Right renal cortex interstitium (tissue), 3 donors: ENCODE measurements at places on chromosomes 3 and 15.
A peak's percentile ranks its signal among the peaks of the same experiment; 100 is the strongest.

DNA sequence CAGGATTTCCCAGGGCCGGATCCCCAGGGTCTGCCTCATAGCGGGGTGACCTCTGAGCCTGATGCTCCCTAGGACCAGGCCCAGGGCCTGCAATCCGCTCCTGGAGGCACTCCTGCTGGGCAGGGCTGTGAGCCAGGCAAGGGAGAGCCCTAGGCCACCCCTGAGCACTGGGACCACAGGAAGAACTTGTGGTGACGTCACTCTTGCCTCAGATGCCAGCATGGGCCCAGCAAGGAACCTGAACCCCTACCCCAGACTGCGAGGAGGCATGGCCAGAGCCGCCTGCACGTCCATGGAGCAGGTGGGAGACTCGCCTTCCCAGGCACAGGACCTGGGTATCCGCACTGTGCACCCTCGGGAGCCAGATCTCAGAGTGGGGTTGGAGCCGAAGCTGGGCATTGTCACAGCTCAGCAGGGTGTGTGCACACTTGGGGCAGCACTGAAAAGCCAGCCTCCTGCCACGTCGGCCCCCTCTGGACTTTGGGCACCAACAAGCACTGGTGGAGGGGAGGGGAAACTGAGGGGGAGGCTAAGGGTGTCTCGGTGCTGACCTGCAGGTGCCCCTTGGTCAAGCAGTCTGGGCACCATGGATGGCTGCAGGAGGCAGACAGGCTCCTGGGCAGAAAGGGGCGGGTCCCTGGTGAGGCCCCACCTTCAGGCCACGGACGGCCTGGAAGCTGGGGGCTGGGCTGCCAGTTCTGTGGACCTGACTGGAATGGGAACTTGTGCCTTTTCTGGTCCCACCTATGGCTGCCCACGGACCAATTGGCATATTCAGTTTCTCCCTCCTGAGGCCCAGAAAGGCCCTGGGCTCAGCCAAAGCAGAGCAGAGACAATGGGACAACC lies 49.3 kb downstream of the SLC6A20 start:
- no peak for DNase-seq

DNA sequence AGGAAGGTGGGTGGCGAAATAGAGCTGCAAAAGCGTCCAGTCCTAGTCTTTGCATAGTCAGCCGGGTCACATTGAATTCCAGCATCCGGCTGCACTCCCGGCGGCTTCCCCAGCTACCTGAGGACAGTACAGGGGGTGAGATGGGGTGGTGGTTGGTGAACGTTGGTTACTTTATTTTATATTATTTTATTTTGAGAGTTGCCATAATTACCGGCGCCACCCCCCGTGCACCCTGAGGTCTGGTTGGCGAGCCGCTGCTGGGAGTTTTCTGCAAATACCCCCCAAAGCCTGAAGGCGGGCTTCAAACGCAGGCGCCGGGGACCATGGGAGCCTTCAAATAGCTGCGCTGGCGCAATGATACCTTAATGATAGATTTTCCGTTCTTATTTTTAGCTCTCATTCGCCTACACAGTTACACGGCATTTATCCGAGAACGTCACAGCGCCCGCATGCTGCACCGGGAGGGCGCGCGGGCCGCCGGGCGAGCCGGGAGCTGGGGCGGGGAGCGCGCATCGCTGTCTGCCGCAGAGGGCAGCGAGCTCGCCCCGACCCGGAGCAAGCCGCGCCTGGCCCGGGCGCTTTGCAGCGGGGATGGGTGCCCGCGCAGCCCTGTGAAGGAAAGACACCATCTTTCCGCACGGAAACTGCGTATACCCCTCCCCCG lies 756 bp upstream of the RASGRF1 start:
- no peak for DNase-seq

GRCh38 chr3:81580355-81580754 lies 181.1 kb downstream of the GBE1 start:
- DNase-seq, result no peak

DNA sequence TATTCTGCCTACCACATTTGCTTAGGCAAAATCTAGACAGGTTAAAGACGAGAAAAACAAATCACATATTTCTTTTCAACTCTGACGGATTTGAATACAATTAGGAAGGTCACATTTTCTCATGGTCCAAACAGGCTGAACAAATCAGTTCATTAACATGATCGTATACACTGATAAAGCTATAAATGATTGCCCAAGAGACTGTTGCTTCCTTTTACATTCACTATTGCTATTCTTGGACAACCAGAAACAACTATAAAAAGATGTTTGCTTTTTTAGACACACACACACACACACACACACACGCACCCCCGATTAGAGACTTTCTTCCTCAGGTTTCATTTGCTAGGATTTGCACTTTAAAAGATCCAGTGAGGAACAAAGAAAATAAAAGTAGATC lies 122.3 kb upstream of the BHLHE40 start:
- no peak for DNase-seq

- no peak for DNase-seq
Observed at GRCh38 chr15:31277335-31278060, 49.1 kb upstream of the KLF13 start.

DNA sequence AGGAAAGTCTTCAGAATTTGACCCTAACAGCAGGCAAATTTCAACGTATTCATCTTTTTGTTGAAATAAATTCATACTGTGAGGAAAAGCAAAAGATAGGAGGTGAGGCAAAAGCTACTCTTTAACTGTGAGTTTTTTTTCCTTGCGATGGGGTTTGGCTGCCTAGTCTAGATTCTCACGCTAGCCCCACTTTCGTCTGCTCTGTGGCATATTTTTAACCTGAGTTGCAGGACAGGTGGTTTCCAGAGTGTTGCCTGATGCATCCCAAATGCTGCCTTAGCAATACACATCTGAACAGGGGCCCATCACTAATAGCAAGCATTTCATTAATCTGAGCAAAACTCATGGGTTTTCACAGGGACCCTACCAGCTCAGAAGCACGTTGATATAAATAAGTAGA lies 11.7 kb downstream of the PSMA4 start:
- no peak for DNase-seq

- no peak for DNase-seq
Observed at GRCh38 chr3:193731656-193732055, 138.6 kb downstream of the OPA1 start.

GRCh38 chr15:69055251-69055650 lies 40.8 kb downstream of the NOX5 start:
- no peak for DNase-seq

GRCh38 chr3:171566803-171567422 lies 106.7 kb upstream of the TNIK start:
- no peak for DNase-seq

- DNase-seq, result peak; percentile 81
Observed at GRCh38 chr3:188954590-188955208, 217.1 kb upstream of the TPRG1 start.

GRCh38 chr3:64895991-64896895 lies 208.4 kb upstream of the ADAMTS9 start:
- DNase-seq, result no peak

DNA sequence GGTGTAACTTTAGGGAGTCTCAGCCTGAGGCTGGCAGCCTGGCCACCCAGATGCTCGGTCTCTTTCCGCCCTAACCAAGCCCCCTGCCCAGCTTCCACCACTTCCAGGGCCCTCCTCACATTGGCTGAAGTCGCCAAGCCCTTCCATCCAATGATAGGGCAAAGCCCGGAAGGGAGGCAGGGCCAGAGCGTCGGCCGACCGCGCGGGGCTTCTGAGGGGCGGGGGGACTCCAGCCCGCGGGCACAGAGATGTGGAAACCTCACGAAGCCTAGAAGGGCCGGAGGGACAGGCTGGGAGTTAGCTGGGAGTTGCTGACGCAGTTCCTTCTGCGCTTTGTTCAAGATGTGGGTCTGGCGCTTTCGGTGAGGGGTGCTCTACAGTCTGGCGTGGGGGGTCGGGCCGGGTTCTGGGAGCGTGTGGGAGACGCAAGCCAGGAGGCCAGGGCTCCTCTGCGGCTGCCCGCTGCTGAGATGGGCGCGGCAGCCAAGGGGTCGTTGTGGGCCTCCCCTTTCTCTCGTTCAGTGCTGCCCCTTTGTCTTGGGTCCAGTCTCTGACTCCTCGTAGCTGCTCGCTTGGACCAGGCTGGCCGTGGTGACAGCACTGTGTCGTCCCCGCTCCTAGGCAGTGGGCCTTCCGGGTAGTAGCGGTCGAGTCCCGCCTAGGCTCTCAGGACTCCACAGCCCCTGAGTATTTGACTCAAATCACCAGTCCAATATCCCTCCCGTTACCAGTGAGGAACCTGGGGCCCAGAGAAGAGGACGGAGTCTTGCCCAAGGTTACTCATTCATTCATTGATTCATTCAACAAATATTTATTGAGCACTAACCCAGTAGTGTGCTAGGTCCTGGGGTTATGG lies at the start of gene ZNF660:
Gene ZNF660, plus strand, starts transcription at position 319 of the 856 bp plus-strand sequence. CDS start 9,230 bp downstream, outside the sequence.
- DNase-seq, result peak; percentile 65

- DNase-seq, result no peak
Observed at GRCh38 chr3:164365242-164365641, 713.1 kb downstream of the SI start.

DNA sequence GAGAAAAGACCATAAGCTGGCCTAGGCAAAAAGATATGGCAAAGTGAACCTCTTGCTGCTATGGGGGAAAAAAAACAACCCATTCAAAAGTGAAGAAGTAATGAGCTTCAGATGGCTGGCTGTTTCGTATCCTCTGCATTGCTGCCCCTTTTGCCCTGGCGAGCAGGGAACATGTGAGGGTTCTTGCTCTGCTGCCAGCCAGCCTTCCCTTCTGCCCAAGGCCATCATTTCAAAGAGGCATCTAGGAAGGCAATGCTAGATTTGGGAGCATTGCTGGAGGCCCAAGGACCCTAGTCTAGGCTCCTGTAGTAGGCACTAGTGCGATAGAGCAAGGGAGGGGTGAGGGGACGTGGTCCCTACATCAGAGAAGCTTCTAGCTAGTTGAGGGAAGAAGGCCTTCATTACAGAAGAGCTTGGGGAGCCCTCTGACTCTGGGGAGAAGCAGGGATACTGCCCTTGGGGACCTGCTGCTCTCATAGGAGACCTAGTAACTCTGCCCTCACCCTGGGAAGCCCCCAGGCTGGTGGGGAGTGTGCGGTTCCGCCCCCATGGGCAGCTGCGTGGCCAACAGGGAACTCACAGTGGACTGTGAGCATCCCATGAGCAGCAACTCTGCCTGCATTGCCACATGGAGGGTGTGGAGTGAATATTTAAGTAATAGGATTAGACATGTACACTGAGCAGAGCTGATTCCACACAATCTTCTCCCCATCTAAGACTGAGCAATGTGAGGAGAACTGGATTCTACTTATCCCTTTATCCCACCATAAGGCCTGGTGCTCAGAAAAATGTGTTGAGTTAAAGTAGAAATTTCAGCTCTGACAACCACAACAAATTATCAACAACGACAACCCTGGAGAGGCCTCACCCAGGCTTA lies 21.3 kb downstream of the ITGA11 start:
- DNase-seq, result no peak

GRCh38 chr3:10373686-10374261 lies 52.9 kb upstream of the SEC13 start:
- DNase-seq, result no peak

GRCh38 chr15:74500401-74500800 lies 39.4 kb upstream of the UBL7 start:
- DNase-seq, result no peak

- DNase-seq, result no peak
Observed at GRCh38 chr3:50136714-50137405, 18.3 kb upstream of the SEMA3F start.

- DNase-seq, result no peak
Observed at GRCh38 chr15:93997071-93997658, 234.2 kb upstream of the MCTP2 start.

DNA sequence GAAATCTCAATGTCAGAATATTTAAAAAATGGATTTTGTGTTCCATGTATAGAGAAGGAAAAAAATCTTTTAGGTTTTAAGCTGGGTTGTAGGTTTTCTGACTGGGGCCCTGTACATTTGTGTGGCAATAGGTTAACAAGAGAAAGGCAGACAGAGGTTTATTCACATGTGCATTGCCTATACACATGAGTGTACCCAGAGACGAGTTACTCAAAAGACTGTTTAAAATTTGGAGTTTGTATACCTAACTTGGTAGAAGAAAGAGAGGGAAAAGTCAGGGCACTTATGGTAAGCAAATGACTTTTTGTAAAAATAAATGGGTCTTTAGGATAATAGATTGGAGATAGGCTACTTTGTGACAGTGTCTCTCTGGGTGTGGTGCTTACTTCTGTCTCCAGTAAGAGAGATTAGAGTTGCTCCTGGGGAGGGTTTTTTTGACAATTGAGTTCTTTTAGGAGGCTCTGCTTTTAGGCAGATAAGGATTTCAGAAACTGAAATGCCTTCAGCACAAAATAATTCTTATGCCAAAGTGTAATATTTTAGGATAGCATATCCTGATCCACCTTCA lies 225.2 kb downstream of the TCF12 start:
- no peak for DNase-seq

DNA sequence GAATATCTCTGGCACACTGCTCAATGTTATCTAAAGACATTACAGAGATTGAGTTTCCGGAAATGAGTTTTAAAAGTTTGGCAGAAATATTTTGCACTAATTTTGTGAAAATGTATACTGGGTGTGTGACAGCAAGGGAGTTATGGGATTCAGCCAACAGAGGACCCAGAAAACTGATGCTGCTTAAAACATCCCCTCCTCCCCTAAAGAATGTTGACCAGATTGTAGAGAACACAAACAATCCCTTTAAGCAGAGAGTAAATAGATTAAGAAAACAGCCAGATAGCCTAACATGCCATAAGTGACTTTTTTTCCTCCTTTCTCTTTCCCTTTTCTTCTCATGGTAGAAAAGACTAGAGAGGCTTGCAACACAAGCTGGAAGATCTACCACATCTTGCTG lies 928.0 kb upstream of the ALCAM start:
- DNase-seq, result no peak

DNA sequence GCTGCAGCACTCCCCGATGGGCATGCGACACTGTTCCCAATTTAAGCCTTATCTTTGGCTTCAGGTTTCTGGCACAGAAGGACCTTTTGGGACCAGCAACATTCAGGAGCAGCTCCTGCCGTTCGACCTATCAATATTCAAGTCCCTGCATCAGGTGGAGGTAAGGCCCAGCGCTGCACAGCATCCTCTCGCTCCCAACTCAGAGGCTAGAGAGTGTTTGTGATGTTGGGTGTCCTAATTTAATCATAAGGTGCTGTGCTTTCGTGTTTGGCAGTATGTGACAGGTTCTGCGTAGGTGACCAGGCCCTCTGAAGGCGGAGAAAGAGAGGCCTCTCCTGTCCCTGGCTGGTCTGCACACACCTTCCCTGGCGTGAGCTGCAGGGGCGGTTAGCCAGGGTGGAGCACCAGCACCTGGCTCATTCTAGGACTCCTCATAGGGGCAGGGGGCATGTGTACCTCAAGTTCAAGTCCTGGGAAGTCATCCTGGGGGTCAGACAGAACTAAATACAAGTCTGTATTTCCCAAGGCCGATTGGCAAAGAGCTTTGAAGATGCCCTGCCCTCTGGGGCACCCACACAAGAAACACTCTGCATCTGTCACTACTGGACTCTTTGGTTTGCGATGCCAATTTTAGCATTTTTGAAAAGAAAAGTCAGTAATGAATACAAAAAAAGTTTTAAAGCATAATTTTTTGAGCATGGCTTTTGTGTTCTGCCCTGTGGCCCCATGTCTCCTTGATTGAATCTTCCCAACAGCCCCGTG lies 17.0 kb downstream of the NISCH start:
- DNase-seq, result no peak

GRCh38 chr3:36959821-36960220 lies 15.0 kb upstream of the TRANK1 start:
- no peak for DNase-seq

GRCh38 chr3:151290673-151291072 lies 12.3 kb upstream of the P2RY14 start:
- DNase-seq, result no peak
